ENCODE measurements at places on chromosomes 16 and 17. TPM values are rescaled to one million over a fixed set of nuclear protein-coding genes. Genes with fewer than 3 reads are reported as not detected.

DNA sequence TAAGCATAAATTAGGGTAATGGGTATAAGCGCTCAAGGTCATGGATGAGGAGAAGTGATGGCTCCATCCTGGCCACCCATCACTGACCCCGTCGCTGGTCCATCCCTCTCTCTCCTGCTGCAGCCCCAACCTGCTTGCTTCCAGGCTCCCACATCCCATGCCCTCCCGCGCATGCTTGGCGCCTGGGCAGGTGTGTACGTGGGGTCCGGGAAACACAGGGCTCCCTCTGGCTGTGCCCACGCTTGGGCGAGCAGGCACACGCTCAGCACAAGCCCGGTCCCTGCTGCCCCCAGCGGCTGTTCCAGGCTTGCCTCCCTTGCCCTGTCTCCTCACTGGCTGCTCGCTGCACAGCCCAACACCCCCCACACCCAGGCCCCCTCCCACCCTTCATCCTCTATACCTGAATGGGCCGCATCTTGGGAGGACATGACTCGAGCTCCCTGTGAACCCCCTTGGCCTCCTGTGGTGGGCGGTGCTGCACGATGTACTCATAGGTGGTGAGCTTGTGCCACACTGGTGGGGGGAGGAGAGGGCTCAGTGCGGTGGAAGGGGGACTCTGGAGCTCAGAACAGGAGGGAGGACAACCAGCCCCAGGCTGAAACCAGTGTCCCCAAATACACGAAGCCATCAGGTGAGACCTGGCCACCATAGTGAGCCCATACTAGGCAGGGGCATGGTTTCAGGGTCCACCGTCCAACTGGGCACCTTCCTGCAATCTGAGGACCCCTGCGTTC is 4.7 kb upstream of the TPPP3 start:
- no peak overlapping the region for H3K4me3 ChIP-seq
- H3K27ac ChIP-seq = no peak overlapping the region
- H3K4me1 ChIP-seq = peaks cover 63% of the 10 kb centered on the region

The PPP4C gene
- 72.4 TPM for total RNA-seq

The GPRC5B gene
- 6.1 TPM for total RNA-seq

DNA sequence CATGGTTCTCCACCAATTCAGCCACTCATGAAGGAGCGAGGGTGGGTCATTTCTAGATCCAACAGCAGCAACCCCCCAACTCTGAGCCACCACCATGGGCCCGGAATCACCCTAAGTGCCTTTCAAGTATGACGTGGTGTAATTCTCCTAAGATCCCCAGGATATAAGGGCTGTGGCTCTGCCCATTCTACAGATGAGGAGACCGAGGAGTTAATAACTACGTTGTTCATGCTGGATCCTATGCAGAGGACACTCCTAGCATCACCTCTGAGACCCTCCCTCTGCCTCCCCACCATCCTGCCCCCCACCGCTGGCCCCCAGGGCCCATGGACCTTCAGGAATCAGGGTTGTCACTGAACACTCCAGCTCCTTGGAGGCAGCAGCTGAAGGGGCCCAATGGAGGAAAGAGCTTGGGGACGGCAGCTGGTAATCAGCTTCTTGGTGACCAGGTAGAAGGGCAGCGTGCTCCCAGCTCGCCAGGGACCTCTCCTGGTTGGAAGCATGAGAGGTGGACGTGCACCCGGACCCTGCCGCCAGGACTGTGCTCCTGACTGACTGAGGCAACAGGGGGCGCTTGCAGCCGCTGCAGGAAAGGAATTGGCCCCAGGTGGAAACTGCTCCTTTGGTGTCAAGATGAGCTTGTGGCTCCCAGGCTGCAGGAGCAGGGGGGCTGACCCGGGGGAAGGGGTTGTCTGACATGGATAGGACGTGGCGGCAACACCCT is 28.2 kb upstream of the CACNG1 start:
- no peak overlapping the region for H3K27ac ChIP-seq
- H3K4me3 ChIP-seq = no peak overlapping the region
- H3K27me3 ChIP-seq = no peaks in the 10 kb centered on the region
- no peaks in the 10 kb centered on the region for H3K4me1 ChIP-seq
- no peaks in the 10 kb centered on the region for H3K36me3 ChIP-seq

The MINK1 gene
- total RNA-seq = 49.1 TPM

GRCh38 chr17:8879410-8879809 is 11.9 kb upstream of the PIK3R6 start:
- no peak for DNase-seq
- peaks cover 24% of the 10 kb centered on the region for H3K27me3 ChIP-seq
- H3K4me1 ChIP-seq = no peaks in the 10 kb centered on the region
- no peak overlapping the region for H3K4me3 ChIP-seq

Data from stomach (tissue), 19 donors.